GDM1 (cell line): ENCODE measurements at places on chromosomes 6 and 20.

GRCh38 chr6:56689114-56689513, 46.4 kb upstream of the DST start:
- no peak for DNase-seq

DNA sequence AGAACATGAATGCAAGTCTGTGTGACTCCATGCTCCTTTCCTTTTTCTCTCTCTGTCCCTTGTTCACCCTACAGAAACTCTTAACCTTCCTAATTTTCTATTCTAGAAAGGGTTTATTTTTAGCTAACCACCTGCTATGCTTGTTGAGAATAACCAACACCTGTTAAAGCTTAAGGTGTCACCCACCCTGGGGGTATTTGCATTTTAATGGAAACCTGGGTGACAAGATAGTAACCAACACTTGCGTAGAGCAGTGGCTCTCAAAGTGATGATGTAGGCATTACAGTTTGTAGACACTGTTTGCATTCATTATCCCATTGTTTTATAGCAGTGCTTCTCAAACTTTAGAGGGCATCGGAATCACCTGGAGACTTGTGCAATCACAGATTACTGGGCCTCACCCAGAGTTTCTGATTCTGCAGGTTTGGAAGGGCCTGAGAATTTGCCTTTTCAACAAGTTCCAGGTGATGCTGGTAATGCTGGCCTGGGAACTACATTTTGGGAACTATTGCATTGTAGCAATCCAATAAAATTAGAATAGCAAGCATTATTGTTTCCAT, 114.4 kb upstream of the ARMC2 start:
- no peak for DNase-seq

- DNase-seq = no peak
Observed at GRCh38 chr6:30135147-30135546, 793 bp upstream of the TRIM40 start.

DNA sequence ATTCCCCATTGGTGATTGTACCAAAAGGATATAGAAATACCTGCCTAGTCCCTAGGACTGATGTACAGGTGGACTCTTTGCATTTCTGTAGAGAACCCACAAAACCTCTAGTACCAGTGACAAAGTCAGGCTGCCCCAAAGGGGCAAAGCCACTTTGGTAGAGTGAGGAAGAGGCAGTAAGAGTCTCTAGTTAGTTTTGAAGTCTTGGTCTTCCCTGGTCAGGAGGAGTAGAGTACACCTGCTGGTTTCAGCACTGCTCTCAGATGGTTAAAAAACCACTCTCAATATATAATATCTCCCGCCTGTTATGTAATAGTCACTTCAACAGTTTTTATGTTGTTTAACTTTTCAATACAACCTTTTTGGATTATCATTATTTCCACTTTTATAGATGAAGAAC, 344.9 kb downstream of the CDKAL1 start:
- DNase-seq = no peak

DNA sequence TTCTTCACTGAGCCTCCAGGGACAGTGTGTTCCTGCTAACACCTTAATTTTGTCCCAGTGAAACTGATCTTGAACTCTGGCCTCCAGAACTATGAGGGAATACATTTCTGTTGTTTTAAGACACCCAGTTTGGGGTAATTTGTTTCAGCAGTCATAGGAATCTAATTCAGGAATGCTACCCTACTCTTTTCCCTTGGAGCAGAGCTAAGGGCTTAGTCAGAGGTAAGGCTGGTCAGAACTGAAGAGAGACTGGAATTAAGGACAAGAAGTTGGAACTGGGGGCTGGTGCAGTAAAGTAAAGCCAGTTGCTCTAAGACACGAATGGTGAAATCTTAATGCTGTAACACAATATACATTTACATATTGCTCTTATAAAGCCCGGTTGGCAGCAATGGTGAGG, 809.7 kb downstream of the MAFB start:
- no peak for DNase-seq

- DNase-seq = no peak
Observed at GRCh38 chr6:52457096-52457495, 37.0 kb downstream of the EFHC1 start.
